ENCODE measurements at places on chromosomes 7 and 10. TPM values are rescaled to one million over a fixed set of nuclear protein-coding genes. Genes with fewer than 3 reads are reported as not detected.

SPDYE2B gene
- total RNA-seq = not detected

CPEB3 gene
- total RNA-seq = 0.52 TPM

NPY4R2 gene
- total RNA-seq = 11.9 TPM

CCDC186 gene
- 6.1 TPM for total RNA-seq

SLC18A3 gene
- not detected for total RNA-seq

ZNF800 gene
- 8.3 TPM for total RNA-seq

ERVW-1 gene
- not detected for total RNA-seq

ITGA8 gene
- total RNA-seq = 0.02 TPM

TMEM176B gene
- not detected for total RNA-seq

CAPZA2 gene
- total RNA-seq = 122 TPM

LRRC18 gene
- total RNA-seq = not detected

ACSL5 gene
- 0.39 TPM for total RNA-seq

Data from A549 treated with ZK216348 at 1 μM for 4 hours (cell line).